Sigmoid colon (tissue), 7 donors: ENCODE measurements at places on chromosomes 16 and 17.

DNA sequence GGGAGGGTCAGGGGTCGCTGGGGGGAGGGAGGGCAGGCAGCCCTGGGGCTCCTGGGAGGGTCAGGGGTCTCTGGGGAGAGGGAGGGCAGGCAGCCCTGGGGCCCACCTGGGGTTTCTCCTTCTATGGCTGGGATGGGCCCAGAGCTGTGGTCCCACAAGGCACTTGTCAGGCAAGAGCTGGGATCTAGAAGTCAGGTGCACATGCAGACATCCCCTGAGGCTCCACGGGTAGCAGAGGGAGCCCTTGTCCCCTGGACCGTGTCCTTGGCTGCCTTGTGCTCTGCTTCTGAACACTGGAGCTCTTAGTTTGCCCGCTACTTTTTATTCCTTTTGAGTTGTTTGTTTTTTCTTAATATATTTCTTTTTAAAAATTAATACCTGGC is 1.8 kb downstream of the TUBB3 start:
- no peak for DNase-seq

DNA sequence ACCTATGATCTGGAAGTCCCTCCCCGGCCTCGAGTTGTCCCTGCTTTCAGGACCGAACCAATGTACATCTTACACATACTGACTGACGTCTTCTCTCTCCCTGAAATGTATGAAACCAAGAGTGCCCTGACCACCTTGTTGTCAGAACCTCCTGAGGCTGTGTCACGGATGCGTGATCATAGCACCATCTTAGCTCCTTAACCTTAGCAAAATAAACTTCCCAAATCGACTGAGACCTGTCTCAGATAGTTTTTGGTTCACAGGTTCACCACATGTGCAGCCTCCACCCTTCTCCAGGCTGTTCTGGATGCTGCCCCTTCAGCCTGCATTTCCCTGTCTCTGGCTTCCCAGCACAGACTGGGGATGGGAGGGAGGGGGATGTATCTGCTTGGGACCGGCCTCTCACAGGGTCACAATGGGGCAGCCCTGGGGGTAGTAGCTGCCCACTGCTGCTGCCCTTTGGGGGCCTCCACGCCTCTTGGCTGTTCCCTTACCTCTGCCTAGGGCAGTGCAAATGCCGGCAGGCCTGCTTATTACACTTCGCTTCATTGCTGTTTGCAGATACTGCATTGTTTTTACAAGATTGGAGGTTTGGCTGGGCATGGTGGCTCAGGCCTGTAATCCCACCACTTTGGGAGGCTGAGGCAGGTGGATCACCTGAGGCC is 69.8 kb downstream of the NT5M start:
- DNase-seq: no peak

DNA sequence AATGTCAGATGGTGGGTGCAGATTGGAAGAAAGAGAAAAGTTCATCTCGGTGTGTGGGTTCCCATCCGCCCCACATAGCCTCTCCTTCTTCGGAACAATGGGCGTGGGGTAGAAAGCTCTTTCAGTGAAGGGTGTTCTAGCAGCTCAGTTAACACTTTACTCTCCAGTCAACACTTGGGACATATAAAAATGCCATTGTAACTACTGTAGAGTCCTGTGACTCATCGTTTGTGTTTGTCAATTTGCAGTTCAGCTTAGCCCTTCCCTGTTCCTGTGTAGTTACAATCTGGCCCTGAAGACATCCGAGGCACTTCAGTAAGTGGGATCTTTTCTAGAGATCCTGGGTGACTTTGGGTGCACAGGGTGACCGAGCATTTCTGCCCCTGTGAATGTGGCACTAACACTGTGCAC is 11.5 kb upstream of the CLEC18C start:
- DNase-seq: no peak

DNA sequence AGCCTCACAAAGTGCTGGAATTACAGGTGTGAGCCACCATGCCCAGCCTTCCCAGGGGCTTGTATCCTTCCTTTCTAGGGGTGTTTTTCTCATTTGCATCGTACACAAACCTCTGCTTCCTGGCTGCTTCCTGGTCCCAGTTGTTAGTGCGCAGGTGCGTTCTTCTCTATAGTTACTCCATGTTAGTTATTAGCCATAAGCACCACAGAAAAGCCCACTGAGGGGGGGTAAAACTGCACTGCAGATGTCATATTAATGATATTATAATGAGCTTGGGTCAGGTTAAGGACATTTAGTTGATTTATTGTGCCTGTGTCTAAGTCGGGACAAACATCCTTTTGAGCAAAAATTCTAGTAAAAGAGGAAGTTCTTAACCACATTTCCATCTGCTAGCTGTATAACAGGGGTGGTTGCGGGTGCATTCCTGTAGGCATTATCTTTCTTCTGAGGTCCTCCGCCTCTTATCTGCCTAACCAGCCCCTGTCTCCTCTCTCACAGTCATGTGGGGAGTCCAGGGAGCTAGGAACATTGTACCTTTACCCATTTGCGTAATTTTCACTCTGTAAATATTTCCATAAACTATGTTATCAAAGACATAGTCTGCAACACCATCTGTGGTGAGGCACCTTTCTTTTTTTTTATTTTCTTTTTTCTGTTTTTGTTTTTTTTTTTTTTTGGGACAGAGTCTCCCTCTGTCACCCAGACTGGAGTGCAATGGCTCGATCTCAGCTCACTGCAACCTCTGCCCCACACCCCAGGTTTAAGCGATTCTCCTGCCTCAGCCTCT is 23.6 kb upstream of the ATF7IP2 start:
- no peak for DNase-seq

DNA sequence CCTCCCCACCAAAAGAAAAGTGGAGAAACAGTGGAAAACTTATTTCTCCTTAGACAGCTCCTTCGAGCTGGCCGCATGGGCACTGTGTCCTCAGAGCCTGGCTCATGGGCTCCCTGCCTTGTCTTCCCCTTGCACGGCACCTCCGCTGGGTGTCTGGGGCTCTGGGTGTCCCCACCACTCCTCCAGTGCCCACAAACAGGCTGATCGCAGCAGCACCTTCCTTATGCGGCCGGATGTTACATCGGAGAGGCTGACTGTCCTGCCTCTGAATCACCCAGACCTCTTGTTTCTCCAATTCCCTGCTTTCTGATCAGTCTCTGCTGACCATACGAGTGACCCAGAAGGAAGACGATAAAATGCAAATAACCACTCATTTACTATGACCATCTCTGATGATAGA is 121.7 kb downstream of the SLC39A11 start:
- DNase-seq: no peak
